ENCODE measurements at places on chromosomes 5 and 9.

DNA sequence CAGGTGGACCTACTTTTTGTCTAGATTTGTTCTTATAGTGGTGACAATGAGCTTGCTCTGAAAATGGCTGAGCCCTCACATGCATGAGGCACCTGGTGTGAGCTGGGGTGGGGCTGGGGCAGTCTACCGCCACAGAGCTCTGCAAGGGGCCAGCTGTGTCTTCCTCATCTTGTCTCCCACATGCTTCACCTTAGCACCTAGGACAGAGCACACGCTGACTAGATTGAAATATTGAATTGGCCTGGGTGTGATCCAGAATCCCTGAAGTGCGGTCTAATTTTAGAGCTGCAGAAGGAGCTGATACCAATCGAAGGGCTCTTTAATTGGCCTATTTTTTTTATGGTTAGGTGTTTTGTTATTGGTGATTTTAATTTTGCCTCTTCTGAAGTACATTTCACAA, 126.1 kb upstream of the NFIB start:
- no peak for DNase-seq

DNA sequence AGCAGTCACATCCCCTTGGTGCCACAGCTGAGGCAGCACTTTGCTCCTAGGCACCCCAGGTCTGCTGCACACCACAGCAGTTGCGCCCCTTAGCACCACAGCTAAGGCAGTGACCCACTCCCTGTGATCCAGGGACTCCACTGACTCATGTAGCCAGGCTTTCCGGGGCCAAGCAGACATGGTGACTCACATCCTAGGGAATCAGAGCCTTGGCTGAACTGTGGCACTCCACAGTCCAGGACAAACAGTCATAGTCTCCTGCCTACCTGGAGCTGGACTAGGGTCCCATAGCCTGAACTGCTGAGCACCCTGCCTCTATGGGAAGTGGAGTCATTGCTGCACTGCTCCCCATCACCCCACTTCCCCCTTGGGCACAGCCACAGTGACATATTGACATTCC, 338.7 kb downstream of the NPR3 start:
- DNase-seq, result no peak

GRCh38 chr5:6525910-6526309, 77.3 kb downstream of the UBE2QL1 start:
- peak; percentile 74 for DNase-seq

DNA sequence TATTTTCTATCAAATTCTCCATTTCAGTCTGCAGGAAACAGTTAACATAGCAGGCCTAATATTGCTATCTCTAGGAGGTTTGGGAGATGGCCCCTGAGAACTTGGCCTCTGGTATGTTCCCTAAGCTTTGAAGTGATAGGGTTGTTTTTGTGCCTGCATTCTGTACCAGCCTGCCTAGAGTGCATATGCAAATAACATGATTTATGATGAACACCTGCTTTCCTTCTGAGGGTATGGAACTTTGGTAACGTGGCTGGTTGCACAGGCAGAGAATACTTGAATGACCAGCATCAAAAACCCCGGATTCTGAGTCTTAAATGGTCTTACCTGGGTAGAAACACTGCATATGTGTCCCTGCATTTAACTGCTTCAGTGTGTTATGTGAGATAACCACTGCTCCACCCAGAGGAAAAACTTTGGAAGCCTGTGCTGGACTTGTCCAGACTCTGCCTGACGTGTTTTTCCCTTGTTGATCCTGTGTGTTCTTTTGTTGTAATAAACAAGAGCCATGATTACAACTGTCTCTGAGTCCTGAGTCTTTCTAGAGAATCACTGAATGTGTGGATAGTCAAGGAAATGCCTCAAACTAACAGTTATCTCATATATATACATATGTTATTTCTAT, 111.3 kb upstream of the ABCA1 start:
- no peak for DNase-seq

DNA sequence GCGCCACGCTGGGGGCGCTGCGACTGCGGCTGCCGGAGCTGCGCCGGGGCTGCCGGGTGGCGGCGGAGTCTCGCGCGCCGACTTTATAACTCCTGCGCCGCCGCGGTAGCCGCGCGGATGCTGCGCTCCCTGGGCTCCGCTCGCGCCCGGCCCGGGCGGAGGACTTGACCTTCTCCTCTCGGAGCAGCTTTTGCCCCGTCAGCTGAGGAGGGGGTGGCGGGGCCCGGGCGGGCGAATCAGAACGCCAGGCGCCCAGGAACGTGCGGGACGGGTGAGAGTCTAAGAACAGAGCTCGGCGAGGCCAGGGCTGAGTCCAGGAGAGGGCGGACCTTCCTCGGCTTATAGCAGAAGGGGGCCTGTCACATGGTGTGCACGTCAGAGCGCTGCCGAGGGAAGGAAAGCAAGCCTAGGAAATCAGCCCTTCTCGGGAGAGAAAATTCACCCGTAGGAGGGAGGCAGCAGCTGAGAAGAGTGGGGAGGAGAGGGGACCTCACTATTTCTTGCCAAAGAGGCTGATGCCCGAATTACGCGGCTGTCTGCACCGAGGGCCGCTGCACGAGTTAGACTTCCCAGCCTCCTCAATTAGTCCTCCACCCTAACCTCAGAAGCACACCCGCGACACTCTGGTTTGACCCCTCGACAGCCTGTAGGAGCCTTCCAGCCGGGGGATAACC, at the start of gene FOXD1:
TSS of gene FOXD1 (minus strand) at position 315 of the 674 bp plus-strand sequence. CDS start 415 bp downstream, outside the sequence.
- DNase-seq, result no peak

GRCh38 chr5:68067291-68067690, 148.3 kb upstream of the PIK3R1 start:
- no peak for DNase-seq

DNA sequence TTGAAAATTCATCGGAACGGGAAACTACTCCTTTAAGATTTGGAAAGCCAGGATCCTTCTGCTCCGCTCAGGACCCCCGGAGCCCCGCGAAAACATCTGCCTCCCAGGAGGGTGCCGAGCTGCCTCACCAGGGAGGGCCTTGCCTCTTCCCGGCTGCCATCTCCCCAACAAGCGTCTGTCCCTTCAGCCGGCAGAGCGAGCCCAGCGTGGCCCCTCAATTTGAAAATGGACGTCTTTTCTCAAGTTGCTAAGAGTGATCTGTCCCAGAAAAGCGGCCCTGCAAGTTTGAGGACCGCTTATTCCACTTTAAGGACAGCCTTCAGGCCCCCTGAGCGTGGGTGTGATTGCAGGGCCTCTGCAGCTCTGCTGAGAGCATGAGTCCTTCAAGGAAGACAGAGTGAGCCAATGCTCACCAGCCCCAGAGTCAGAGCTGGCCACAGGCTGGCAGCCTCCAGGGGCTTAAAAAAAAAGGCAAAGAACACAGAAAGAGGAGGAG, 101.3 kb downstream of the PHF2 start:
- no peak for DNase-seq

- DNase-seq, result no peak
These were observed 74.1 kb downstream of the PAX5 start for GRCh38 chr9:36959681-36960574.

DNA sequence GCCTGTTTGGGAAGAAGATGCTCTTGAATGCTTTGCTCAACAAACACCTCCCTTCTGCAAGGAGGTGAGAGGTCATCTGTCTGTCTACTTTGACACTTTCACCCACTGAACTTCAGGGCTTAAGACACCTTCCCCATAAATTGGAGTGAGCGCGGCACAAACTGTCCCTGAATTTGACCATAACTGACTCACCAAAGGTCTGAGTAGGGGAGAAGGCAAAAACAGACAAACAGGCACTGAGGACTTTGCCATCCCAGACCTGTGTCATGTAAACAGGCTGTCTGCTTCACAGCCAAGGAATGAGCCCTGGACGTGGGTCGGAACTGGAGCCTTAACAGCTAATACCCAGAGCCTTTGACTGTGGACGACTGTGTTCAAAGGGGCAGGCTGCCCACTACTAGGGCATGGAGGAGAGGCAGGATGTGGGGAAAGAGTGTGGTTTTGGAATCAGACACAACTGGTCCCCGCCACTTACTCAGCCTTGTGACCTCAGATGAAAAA, 320.9 kb upstream of the KLF4 start:
- no peak for DNase-seq

DNA sequence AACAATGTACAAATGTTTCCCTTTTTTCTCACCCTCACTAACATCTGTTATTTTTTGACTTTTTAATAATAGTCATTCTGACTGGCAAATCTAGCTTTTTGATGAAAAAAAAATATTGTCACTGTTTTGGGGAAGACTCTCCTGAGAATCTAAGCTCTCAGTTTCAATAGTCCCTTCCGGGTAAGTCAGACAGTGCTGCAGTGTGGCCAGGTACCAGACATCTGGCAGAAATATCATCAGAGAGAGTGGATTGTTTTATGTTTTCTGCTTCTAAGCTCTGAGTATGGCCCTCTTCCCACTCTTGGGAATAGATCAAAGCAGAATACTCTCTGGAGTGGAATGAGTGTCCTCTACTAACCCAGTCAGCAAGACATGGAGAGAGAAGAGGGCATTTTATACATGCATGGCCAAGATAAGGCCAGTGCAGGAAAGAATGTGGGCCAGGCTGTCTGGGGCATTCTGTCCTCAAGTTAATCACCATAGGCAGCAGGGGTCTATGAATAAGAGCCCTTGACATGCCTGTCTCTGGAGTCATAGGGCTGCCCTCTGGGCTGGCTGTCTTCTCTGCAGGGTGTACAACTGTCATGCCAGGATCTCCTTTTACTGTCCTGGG, 38.5 kb upstream of the OR2S2 start:
- no peak for DNase-seq
